NCI-H226 (cell line): ENCODE measurements at places on chromosomes 4 and X.

DNA sequence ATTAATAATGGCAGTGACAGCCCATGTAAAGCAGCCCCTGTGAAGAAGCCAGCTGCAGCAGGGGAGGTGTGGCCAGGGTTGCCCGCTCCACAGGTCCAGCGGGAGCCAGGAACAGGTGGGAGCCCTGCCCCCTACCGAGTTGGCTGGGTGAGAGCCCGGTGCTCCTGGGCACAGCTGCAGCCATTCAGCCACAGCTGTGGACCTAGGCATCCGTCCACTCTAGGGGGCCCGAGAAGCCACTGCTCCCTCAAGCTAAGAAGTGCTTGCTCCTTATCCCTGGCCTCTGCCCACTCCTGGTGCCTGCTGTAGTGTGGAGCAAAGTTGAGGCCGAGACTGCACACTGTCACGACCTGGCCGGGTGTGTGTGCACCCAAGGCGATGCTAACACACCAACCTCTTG, 1469.0 kb downstream of the PCDH7 start:
- DNase-seq: no peak

GRCh38 chr4:86043755-86044592, 315.9 kb downstream of the MAPK10 start:
- DNase-seq: peak; percentile 24

GRCh38 chr4:61201961-61202637, 2.0 kb downstream of the ADGRL3 start:
- no peak for DNase-seq

DNA sequence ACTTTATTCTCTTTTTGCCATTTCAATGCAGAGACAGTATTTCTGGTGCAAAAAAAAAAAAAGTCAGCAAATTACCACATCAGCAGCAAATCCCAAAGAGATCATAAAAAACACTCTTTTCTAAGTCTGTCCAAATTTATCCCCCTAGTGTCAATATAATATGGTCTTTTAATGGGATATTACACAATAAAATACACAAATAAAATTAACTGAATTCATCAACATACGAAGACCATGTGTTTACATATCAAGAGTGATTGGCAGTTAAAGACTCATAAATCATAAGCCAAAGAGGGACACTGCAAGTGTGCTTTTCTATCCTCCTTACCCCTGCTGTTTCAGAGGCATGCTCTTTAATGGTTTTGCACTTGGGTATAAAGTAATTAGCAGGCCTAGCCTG, 340.2 kb upstream of the DKK2 start:
- no peak for DNase-seq

- peak; percentile 55 for DNase-seq
Measured at GRCh38 chr4:186623546-186623945, 68.2 kb upstream of the MTNR1A start.

DNA sequence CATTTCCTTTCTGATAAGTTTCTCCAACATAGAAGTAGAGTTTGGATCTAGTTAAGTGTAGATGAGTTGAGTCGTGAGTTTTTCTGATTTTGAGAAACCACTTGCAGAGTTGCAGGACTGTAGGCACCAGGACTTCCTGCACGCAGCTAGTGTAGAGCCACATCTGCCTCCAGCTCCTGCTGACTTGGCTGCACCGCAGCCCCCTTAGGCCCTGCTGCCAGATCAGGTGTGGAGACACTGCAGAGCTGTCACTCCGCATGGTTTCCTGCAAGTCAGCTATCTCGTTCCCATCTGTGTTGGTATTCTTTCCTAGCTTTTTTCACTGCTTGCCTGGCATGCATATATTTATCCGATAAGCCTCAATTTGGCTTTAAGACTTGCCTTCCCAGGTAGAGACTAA, 48.9 kb downstream of the PCDH7 start:
- DNase-seq: no peak

GRCh38 chrX:110962451-110962850, 133.5 kb upstream of the PAK3 start:
- DNase-seq: no peak

GRCh38 chr4:14853176-14853943, 148.9 kb upstream of the CPEB2 start:
- peak; percentile 86 for DNase-seq

GRCh38 chr4:151417766-151418376, 8.9 kb downstream of the FHIP1A start:
- no peak for DNase-seq

- DNase-seq: no peak
Measured at GRCh38 chr4:48180234-48180633, 46.2 kb upstream of the TXK start.

- no peak for DNase-seq
Measured at GRCh38 chr4:81607950-81608349, 136.2 kb upstream of the RASGEF1B start.

DNA sequence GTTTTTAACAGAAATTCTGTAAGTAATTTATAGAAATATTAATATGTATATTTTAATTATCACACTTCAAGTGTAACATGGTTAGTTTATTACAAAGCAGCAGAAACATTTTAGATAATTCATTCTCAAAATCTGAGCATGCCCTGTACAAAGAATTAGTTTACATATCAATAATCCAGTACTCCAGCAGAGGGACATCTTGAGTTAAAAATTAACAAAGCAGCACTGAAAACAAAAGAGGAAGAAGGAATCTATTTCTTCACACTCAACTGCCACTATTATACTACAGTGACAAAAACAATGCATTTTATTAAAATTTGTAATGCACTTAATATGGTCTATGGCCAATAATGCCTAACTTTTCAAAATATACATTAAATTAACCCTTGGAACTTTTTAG, 179.1 kb upstream of the KLHL4 start:
- peak; percentile 1 for DNase-seq

DNA sequence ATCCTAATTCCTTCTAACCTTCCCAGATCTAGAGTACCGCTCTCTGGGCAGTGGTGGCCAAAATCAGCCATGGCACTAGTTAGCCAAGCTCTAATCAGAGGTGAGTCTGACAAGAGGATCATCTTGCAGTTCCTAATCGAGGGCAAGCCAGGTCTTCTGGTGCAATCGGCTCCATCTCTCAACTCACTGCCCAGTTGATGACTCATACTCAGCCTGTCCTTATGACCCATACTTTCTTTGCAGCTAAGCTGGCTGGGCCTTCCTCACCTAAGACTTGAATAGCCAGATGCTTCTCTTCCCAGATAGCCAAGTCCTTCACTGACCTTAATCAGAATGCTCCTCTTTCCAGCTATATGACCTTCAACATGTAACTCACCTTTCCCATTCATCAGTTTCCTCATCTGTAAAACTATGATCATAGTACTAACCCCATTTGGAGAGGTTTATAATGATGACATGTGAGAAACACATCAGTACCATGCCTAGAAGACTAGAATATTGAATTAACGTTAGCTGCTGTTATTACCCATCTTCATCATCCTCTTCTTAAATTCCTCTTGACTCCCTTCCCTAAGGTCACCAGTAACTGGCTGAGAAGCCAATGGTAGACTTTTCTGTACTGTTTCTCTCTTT, 57.1 kb downstream of the RELL1 start:
- peak; percentile 67 for DNase-seq

- DNase-seq: no peak
Measured at GRCh38 chrX:118571836-118572235, 76.2 kb downstream of the DOCK11 start.
